ENCODE measurements at places on chromosomes 16 and 17.

- no peak for DNase-seq
Measured at GRCh38 chr16:78122774-78123315, 23.4 kb downstream of the WWOX start.

DNA sequence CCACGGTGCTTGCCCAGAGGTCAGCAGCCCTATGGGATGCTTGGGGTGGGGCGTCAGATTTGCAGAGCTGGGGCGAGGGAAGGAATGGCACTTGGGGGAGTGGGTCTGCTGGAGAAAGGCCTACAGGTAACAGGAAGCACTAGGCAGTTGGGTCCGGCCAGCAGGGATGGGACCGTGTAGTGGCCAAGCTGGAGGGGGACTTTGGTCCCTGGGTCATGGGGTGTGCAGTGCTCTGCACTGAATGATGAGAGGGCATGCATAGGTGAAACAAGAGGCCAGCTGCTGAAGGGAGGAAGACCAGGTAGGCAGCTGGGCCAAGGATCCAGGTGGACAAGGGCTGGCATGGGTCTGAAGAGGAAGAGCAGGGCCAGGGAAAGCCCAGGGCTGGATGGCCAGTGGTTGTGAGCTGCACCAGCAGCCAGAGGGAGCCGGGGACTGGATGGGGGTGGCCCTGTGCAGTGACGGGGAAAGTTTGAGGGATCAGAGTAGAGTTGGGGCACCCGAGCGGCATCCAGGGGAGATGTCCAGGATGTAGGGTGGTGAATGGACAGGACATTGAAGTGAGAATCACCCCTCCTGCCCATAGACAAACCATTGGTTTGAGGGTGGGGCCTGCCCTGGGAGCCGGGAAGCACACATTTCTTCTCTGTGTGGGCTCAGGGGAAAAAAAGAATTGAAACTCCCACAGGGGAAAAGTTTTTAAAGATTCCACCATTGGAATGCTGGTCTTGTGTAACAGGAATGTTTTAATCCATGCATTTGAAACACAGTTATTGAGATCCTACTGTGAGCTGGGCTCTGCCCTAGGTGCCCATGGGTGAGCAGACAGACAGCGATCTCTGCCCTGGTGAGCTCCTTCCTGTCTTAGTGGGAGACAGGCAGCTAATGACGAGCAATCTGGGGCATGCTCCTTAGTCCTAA is 25.1 kb downstream of the RAI1 start:
- no peak for DNase-seq

DNA sequence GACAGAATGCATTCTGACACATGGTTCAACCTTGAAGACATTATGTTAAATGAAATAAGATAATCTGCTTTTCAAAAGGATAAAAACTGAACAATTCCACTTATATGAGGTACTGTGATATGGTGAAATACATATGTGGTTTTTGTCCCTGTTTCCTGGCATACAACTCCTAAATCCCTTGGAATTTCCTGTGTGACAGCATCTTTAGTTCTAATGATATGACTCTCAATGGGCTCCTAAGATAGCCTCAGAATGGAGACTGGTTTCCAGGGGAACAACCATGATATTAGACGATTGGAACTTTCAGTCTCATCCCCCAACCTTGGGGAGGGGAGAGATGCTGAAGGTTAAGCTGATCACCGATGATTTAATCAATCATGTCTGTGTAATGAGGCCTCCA is 37.7 kb upstream of the PHLPP2 start:
- no peak for DNase-seq

DNA sequence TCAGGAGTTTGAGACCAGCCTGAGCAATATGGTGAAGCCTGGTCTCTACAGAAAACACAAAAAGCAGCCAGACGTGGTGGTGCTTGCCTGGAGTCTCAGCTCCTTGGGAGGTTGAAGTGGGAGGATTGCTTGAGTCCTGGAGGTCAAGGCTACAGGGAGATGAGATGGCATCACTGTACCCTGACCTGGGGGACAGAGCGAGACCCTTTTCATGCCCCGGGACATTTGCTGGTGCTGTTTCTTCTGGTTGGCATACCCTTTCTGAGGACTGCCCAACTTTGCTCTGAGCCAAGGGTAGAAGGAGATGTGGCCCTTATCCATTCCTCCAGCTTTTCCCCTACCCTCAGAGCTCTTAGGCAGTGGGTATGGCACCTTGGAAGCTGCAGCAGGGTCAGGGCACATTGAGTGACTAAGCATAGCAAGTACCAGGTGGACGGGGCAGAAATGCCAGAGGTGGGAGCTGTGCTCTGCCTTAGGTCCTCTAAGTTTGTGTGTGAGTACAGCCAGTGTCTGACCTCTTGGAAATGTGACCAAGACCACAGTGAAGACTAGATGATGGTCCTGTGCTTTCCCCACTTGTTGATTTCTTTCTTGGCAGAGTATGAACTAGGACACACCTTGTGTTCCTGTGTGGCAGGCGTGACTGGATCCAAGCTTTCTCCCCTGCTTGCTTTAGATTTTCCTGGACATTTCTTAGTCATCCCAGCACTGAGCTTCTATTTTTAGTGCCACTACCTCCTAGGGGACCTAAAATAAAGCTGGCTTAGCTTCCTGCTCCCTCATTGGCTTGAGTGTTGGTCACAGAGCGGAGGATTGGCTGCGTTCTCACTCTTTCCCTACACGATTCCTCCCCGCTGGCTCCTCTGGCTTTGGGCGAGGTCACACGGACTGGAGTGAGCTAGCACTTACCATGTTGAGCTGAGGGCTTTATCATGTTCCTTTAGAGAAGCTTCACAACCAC is 9.9 kb upstream of the EDC4 start:
- DNase-seq, result peak; percentile 89

DNA sequence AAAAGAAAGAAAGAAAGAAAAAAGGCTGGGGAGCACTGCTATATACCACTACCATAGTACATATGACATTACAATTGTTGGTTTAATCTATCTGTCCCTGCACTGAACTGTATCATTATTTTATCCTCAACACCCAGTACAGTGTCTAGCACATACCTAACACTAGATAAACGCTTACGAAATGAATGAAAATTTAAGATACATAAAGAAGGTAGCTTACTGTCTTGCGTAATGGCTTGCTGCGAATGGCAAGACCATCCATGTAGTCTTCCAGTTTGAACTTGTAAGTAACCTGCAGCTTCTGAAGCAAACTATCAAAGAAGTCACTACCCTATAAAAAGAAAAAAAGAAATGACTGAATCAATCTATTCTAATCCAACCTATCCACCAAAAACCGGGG is 6.6 kb downstream of the SMG6 start:
- DNase-seq, result no peak

Data from heart right ventricle (tissue), 16 donors.